Choroid plexus epithelial cell (primary cell): ENCODE measurements at places on chromosomes 5 and 9.

DNA sequence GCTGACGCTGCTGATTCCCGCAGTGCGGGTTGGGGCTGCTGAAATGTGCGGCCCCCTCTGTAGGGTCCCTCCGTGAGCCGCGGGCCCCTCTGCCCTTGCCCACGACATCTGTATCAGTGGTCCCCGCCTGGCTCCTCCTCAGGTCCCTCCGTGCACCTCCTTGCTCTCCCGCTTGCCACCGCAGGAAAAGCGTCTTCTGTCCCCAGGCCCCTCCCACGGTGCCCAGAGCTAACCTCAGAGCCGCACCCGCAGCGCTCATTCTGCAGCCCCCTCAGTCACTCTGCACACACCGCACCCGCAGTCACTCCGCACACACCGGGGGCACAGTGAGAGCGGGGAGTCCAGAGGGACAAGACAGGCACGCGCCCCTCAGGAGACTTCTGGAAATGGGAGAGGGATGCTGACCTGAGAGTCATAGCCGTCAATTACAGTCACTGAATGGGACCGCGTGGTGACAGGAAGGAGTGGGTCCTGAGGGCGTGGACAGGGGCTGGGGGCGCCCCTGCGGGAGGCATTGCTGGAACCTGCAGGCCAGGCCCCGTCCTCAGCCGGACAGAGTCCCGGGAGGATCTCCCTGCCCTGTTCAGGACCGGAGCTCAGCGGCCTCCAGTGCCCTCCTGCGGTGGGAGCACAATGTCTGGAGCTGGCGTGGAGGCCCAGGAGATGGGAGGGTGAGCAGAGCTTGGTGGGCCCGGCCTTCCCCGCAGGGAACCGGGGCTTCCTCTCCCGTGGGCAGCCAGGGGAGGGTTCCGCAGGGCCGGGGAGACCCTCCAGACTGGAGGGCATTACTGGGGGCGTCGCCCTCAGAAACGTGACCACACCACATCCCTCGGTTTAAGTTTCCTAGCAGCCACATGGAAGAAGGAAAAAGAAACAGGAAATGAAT is 66.1 kb upstream of the CTSL start:
- DNase-seq = no peak

- DNase-seq = peak; percentile 54
Measured at GRCh38 chr5:56710826-56711590, 104.3 kb upstream of the MAP3K1 start.

GRCh38 chr5:25858019-25858418 is 1180.4 kb downstream of the CDH9 start:
- DNase-seq = no peak

DNA sequence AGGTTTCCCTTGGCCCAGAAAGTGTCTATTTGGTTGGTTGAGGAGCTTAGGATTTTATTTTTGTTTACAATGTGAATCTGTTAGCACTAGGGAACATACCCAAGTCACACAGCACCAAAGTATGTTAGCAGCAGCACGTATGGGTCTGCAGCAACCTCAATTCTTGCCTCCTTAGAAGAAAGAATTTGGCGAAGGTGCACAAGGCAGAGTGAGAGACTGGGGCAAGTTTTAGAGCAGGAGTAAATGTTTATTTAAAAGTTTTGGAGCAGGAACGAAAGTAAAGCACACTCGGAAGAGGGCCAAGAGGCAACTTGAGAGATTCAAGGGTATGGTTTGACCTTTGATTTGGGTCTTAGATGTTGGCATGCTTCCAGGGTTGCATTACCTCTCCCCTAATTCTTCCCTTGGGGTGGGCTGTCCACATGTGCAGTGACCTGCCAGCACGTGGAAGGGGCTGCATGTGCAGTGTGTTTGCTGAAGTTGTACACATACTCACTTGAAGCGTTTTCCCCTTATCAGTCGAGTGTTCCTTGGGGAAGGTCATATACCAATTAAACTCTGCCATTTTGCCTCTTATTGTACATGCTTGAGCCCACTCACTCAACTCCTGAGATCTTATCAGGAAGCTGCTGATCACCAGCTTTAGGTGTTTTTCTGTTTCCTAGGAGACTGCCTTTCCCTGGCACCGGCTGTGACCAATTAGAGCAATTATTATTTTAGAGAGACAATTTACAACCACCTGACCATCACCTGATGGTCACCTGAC is 64.9 kb upstream of the SHC3 start:
- DNase-seq = no peak

DNA sequence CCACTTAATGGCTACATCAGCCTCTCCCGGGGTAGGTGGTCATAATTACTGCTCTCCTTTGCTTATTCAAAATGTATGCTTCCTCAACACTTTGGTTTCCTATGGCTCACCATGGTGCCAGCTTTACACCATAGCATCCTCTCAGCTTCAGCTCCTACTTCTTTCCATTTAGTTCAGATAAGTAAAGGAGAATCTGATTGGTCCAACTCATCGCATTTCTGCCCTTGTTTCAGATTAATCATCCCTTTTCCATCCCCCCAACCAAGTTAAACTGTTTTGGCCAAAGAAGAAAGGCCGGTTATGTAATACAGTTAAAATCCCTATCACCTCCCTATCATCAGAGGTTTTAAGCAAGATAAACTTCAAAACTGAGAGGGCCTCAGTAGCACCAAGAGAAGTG is 130.5 kb downstream of the CETN3 start:
- no peak for DNase-seq

GRCh38 chr9:127390563-127390962 is 6.4 kb upstream of the SLC2A8 start:
- no peak for DNase-seq

DNA sequence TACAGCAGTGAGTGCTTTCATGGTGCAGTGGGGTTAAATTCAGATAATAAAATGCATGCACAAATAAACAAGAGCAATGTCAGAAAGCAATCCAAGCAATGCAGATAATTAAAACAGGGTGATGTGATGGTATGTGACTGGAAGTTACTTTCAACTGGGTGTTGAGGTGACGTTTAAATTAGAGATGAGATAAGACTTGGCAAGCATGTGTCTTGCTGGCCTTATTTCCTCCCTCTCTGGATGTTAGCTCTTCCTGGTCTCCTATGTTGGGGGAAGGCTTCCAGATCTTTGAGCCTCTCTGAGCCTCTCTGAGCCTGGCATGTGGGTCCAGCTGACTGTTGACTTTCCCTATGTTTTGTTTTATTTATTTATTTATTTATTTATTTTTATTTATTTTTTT is 54.4 kb downstream of the DOCK2 start:
- no peak for DNase-seq

GRCh38 chr9:17531642-17532254 is 47.1 kb upstream of the SH3GL2 start:
- peak; percentile 79 for DNase-seq

DNA sequence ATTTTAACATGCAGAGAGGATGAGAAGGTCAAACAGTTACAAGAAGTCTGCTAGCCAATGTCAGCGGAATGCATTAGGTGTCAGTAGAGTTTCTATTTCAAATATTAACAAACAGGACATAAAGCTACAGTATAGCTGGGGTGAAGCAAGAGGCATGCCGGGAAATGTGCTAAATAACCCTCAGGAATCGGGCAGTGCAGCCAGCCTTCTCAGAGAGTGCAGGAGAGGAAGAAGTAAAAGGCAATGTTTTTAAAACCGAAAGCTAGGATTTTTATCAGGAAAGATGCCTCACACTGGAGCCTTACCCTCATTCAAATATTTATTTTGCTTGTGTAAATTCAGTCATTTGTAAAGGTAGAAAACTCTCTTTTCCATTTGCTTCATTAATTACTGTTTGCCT is 59.1 kb upstream of the SH3GL2 start:
- peak; percentile 65 for DNase-seq
